ENCODE measurements at places on chromosomes 16 and 17.

DNA sequence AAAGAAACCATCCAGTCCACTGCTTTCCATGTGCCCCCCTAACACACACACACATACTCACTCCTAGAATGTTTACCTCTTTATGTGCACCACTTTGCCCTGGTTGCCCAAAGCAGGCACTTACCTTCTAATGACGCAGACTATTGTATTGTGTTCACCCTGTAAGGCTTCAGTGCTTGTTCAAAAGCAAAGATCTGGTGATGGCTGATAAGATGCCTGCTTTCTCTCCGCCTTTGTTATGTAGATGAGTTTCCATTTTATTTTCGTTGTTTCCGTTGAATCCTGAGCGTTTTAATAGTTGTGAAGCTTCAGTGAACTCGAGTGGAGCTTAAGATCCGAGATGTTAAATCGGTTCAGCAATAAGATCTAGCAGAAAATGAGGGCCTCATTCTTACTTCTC is 452.7 kb downstream of the TMEM114 start:
- DNase-seq = no peak

DNA sequence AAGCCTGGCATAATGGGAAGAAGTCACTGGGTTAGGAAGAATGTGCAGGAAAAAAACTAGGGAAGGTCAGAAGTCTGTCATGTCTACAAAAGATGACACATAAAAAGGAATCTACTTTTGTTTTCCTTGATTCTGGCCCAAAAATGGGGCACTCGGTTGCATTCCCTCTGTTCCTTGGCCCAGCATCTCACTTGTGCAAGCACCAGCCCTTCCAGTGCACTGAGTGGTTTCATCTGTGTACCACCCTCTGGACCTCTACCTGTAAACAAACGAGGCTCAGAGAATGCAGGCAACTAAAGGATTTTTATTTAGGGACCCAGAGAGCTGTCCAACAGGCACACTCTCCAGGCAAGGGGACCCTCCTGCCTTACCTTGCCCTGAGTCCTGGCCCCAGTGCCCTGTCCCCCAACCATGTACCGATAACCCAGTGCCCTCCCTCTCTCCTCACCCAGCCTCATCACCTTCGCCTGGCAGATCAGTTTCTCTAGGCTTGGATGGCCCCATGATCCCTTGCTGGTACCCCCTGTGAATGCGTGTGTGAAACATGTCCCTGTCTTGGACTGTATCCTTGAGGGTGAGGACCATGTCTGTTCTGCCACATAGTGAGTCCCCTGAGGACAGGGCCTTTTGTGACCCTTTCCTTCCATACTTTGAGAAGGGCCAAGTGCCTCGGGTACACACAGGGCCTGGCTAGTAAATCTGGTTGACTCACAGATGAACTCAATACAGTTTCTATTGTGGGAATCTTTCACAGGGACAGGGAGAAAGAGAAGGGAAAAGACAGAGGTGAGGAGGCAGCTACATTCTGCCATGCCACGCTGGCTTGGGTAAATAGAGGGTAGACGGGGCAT is 13.3 kb downstream of the NXPH3 start:
- DNase-seq = no peak

GRCh38 chr17:2064520-2064971 is 9.6 kb downstream of the HIC1 start:
- DNase-seq = no peak

- no peak for DNase-seq
Observed at GRCh38 chr16:27911486-27911885, 152.0 kb downstream of the GSG1L start.

GRCh38 chr17:80820331-80820730 is 171.3 kb upstream of the CHMP6 start:
- no peak for DNase-seq

GRCh38 chr16:77406680-77407079 is 28.2 kb downstream of the ADAMTS18 start:
- DNase-seq = peak; percentile 50

DNA sequence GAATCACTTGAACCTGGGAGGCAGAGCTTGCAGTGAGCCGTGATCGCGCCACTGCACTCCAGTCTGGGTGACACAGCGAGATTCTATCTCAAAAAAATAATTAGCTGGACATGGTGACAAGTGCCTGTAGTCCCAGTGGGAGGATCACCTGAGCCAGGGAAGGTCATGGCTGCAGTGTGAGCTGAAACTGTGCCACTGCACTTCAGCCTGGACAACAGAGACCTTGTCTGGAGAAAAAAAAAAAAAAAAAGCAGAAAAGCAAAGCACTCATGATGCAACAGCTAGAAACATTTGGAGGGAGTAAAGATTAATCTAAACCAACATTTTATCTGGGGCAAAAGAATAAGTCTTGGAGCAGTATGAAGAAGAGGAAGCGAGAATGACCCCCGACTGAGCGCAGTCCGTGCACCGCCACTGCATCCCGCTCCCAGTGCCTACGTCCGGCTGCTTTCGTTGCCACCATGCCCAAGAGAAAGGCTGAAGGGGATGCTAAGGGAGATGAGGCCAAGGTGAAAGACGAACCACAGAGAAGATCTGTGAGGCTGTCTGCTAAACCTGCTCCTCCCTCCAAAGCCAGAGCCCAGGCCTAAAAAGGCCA is 8.2 kb downstream of the PRPSAP1 start:
- peak; percentile 25 for DNase-seq

- no peak for DNase-seq
Observed at GRCh38 chr17:27336184-27336583, 42.3 kb downstream of the WSB1 start.

DNA sequence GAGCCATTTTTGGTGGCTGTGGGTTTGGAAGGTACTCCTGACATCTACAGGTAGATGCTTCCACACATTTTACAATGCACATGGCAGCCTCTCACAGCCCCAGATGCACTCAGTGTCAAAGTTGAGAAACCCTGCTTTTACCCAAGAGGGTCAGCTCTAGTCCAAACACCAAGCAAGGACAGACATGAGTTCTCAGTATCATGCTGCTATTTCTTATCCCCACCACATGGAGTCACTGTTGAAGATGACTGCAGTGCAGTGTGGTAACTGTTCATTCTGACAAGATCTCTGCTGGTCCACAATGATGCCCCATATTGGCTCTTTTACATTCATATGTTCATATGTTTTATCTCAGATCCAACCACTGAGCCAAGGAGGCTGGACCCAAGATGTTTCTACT is 50.5 kb upstream of the SALL1 start:
- peak; percentile 20 for DNase-seq

Measured in DMS53 (cell line).